ENCODE measurements at places on chromosomes 1 and 21.

DNA sequence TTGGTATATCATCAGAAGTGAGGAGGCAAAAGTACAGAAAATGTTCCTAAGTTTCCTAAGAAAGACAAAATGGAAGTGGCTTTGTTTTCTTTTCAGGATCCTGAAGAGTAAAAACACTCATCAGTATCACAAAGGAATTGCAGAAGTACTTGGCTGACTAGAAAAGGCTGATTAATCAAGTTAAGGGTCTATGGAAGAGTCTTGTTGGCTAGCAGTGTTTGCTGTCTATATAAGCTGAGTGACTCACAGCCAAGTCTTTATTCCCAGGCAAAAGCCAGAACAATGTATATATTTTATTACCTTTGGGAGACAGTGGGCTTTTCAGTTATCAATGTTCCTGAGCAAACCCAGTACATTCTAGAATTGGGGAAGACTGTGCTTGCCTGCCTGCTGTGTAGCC lies 777.0 kb downstream of the PLA2G4A start:
- no peak for DNase-seq

- no peak for DNase-seq
Measured at GRCh38 chr21:41236352-41236973, 68.5 kb downstream of the BACE2 start.

DNA sequence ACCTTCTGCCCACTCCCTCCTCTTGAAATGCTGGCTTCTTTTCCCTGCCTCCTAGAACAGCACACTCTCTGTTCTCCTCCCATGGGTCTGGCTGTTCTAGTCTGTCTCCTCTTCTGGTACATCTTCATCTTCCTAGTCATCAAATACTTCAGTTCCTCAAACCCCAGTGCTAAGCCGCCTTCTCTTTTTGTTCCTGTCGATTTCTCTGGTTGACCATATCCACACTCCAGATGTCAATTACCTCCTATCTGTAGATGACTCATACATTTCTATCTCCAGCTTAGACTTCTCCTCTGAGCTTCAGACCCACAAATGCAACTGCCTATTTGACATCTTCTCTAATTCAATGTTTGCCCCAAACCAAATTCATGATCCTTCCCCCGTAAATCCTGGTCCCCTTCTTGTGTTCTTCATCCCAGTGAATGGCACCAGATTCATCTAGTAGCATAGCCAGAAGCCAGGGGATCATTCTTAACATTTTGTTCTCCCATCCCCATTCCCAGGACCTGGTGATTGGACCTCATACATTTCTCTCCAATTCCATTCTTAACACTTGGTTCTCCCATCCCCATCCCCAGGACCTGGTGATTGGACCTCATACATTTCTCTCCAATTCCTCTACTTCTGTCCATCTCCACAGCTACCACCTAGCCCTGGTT lies 35.9 kb downstream of the USP24 start:
- no peak for DNase-seq

DNA sequence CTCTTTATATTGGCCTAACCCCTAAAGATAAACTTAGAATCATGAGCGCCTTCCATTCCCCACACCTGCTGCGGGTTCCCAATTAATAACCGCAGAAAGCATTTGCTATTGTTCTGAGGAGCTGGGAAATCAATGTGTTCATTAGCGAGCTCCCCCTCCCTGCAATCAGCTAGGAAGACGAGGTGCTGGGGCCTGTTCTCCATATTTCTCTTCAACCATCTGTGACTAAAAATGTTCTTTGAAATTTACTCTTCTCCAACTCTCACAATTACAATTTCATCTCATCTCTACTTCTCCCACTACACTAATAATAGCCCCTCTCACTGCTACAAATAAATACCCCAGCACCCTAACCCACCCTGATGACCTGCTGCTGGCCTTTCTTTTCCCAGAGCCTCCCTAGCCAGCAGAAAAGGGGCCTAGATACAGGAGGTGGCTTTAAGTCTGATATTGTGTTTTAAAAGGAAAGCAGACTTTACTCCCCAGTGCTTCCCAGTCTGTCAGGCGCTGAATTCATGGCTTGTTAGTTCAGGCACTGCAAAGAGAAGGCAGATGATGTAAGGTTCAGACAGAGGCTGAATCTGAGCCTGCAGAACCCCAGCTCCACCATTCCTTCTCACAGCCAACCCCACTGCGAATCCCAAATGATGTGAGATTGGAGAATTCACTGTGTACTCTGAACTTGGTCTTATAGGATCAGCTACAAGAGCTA lies 477.5 kb upstream of the DAB1 start:
- no peak for DNase-seq

- no peak for DNase-seq
Measured at GRCh38 chr1:203086992-203087763, 1.4 kb upstream of the MYOG start.

DNA sequence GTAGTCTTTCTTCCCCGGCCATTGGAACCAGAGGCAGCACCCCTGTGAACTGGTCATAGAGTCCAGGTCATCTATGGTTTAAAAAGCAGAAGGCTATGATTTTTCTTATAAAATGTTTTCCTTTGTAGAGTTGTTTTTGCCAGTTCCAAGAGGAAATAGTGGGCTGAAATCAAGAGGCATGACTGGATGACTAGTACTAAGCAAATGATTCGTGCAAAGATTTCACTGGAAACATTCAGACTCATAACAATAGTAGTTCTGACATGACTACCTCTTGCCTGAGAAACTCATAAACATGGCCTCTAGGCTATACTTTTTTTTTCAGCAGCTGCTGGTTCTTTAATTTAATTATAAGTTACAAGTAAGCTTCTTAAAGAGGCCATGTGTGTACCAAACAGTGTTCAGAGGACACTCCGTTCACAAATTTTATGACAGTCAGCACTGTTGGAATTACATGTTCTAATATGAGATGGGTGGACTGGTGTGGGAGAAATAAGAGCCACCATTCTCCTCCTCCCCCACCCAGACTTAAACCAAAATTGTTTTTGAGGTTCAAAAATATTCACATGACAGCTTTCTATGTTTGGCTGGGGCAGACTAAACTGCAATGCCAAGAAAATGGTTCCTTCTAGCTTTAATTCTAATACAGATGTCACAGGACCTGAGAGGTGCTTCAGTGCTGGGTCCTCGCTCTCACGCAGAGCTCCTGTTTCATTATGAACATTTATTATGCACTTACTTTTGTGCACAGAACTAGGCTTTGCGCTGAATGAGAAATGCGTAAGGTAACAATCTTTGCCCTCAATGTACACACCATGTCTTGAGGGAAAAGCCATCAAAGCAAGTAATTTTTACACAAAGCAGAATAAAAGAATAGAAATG lies 147.5 kb downstream of the ZC3H11B start:
- DNase-seq = no peak

DNA sequence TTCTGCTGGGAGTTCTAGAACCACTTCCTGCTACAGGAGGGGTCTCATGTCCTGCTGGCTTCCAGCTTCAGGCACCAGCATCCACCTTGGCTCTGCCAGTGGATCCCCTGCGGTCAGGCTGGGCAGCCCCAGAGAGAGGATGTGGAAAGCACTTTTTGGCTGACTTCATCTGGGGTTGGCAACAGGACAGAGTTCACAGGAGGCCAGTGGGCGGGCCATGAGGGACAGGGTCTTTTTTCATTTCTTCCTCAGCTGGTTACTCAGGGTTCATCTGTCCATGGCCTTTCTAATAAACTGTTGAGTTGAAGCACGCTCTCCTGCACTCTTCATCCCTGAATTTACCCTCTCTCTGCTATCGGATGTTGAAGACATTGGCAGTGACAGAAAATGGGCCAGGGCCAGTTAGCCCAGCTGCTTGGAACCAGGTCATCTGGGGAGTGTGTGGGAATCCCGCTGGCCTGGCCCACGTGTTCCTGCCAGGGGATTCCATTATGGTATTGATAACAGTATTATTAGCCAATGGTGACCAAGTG lies 45.2 kb downstream of the RPS6KA1 start:
- DNase-seq = no peak

- no peak for DNase-seq
Measured at GRCh38 chr1:160214481-160215140, 9.4 kb downstream of the PEA15 start.

All from T-helper 2 cell (primary cell).